HT-29 (cell line): ENCODE measurements at places on chromosomes 7 and 10.

- DNase-seq, result no peak
Measured at GRCh38 chr7:104482362-104483037, 154.1 kb downstream of the LHFPL3 start.

GRCh38 chr7:70726951-70727378, 405.0 kb upstream of the GALNT17 start:
- DNase-seq, result no peak

- no peak for DNase-seq
Measured at GRCh38 chr10:63369711-63370110, 96.1 kb downstream of the JMJD1C start.

DNA sequence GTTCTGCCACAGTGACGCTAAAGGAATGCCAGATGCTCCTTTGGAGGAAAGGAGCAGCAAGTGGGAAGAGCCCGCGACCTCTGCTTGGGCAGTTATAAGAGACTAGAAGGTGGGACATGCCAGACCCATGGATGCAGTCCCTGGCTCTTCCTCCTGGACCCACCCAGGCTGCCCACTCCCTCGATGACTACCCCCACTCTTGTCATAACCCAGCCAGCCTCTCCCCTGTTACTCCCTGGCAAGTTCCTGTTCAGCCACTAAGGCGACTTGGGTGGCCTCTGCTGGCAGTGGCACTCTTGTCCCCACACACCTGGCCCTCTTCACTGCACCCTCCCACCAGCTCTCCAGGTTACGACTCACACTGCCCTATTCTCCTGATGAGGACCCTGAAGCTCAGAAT, 33.5 kb downstream of the COL13A1 start:
- DNase-seq, result no peak

GRCh38 chr7:140051820-140052219, 10.9 kb downstream of the PARP12 start:
- DNase-seq, result no peak

- no peak for DNase-seq
Measured at GRCh38 chr10:131736321-131736980, 164.4 kb upstream of the PPP2R2D start.

GRCh38 chr7:20412032-20412431, 81.3 kb downstream of the ITGB8 start:
- DNase-seq, result no peak

GRCh38 chr7:106037489-106038176, 74.5 kb downstream of the SYPL1 start:
- DNase-seq, result no peak

- no peak for DNase-seq
Measured at GRCh38 chr7:132450188-132450587, 126.1 kb downstream of the PLXNA4 start.

GRCh38 chr7:96004578-96004977, 232.2 kb downstream of the DYNC1I1 start:
- peak; percentile 51 for DNase-seq

DNA sequence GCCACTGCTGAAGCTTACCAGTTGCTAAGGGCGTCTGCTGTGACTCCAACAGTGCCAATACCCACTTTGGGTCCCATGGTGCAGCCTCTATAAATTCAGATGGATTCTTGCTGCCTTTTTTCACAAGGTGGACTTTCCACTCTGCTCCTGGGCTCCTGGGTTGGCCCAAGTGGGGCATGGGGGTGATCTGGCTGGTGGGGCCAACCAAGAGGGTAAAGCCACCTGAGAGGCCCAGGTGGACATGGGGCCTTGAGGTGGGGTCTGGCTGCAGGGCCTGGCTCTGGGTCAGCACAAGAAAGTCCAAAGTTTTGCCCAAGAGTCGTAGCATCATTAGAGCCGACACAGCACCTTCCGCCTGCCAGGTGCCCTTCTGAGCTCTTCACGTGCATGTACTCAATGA, 105.2 kb upstream of the KDM7A start:
- no peak for DNase-seq

DNA sequence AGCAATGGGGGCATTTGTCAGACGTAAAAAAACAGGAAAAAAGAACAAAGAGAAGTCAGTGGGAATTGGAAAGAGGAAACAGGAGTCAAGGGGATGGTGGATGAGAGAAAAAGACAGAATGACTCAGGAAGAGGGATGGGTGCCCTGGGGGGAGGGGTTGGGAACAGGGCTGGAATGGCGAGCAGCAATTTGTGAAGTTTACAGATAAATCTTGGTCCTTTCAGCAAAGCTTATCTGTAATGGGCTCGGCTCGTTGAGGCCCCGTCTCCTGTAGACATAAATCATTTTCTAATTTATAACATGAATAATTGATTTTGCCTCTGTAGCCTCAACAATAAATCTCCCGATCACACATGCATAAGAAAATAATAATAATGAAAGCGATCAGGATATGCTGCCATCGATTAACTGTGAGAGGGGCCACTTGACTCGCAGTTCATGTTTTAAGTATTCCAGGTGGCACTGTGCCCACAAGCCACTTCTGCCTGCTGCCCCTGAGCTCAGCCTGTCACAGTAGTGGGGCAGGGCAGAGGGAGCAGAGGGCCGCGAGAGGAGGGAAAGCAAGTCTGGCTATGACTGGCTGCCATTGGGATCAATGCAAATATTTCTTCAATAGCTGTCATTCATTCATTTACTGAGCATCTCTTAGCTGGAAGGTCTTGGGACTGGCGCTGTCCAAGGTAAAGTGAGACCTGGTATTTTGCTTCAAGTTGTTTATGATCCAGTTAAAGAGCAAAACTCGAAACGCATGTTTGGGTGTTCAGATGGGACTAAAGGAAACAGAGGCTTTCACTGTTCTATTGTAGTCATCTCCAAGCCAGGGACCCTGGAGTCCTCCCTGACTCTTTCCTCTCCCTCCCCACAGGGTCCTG, 47.4 kb upstream of the R3HCC1L start:
- DNase-seq, result peak; percentile 1

DNA sequence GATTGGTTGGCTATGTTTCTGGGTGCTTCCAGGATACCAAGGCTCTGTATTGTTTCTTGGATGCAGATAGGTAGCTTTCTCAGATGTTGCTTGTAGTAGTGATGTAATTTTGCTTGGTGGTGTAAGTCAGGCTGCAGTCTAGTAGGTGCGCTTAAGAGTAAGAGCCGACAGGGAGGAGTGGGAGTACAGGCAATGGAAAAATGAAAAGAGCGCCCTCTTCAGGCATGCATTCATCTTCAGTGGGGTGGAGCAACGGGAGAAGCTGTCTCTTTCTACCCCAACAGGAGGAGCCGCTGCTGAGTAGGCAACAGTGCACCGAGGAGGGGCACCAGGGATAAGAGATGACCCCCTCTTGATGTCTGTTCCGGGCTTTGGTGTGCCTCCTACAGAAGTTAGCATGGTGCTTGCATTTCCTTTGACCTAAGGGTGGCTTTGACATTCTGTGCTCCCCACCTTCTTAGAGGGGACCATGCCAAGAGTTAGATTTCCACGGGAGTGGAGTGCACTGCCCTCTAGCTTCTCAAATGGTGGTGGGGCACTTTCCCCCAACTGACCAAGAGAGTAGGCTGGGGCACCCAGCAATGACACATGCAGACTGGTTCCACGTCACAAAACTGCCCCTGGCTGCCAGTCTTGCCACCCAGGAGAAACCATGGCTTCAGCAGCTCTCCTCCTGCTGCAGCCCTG, 56.1 kb downstream of the ZNF783 start:
- peak; percentile 28 for DNase-seq

- DNase-seq, result peak; percentile 93
Measured at GRCh38 chr10:132446661-132447445, 49.9 kb downstream of the PWWP2B start.

GRCh38 chr7:6563936-6564770, 12.9 kb upstream of the GRID2IP start:
- no peak for DNase-seq

- DNase-seq, result no peak
Measured at GRCh38 chr7:33730958-33731357, 174.4 kb upstream of the BMPER start.

- DNase-seq, result no peak
Measured at GRCh38 chr10:121182219-121182618, 331.1 kb downstream of the WDR11 start.

DNA sequence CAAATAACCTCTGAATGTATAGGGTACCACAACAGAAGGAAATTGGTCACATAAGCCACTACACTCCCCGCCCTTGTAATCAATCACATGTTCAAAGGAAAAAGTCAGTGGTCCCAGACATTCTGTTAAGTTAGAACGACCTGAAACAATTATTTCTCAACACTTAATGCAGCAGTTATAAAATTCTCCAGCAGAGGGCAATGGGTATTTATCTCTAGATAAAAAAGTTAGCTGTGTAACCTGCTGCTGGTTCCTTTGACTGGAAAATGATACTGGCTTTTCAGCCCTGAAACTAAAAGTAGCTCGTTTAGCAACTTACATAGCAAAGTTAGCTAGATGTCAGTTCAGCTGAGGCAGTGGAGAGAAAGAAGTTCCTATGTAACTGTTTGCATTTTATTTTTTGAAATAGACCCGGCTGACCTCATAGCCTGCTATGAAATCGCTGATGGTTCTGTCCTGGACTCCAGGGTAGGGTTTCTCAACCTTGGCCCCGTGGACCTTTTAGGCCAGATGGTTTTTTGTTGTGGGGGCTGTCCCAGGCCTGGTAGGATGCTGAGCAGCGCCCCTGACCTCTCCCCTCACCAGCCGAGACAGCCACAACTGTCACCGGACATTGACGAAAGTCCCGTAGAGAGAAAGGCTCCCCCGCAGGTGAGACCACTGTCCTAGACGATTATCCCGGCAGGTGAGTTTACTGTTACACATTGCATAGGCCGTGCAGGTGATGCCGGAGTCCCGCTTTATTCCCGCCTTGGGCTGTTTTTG, 40.2 kb upstream of the PROSER2 start:
- DNase-seq, result peak; percentile 93

- DNase-seq, result no peak
Measured at GRCh38 chr10:32379950-32380551, 33.1 kb upstream of the EPC1 start.

- DNase-seq, result no peak
Measured at GRCh38 chr7:157414702-157415096, 77.9 kb downstream of the DNAJB6 start.

- DNase-seq, result no peak
Measured at GRCh38 chr10:120360571-120360970, 96.5 kb upstream of the PLPP4 start.

DNA sequence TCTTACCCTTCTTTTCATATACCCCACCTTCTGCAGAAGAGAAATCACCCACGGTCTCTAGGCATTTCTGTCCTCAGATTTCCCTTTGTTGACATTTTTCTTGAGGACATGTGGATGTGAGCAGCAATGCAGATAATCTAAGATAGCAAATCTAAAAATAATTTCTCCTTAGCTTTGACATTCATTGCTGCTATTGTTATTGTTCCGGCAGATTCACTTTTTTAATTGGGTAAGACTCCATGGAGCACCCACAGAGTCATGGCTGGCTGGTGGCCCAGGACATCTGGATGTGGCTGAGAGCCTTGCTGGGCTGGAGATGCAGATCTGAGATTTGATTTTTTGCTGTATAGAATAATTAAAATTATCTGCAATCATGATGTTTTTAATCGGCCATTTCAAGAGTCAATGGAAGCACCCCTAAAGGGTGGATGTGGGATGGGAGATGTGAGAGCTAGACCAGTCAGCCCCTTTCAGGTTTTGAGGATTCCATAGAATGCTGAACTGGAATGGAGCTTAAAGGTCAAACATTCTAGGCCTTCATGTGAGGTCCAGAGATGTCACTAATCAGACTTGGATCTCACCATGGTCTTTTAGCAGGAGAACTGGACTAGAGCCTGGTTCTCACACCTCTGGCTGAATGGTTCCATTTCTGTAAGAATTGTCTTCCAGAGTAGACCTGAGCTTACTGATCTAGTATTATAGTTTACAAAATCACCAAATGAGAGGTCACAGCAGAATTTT, 37.5 kb downstream of the TAS2R41 start:
- DNase-seq, result no peak

DNA sequence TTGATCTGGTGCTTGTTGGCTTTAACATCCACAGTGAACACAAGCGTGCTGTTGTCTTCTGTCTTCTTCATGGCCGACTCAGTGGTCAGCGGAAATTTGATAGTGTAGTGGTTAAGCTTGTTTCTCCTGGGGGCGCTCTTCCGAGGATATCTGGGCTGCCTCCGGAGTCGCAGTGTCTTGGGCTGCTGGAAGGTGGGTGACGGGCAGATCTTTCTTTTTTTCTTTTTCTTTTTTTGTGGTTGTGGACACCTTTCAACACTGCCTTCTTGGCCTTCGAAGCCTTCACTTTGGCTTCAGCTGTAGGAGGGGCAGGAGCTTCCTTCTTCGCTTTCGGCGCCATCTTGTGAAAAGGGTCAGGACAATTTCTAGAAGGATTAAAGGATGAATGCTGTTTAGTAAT, 23.8 kb upstream of the RPA3 start:
- no peak for DNase-seq

DNA sequence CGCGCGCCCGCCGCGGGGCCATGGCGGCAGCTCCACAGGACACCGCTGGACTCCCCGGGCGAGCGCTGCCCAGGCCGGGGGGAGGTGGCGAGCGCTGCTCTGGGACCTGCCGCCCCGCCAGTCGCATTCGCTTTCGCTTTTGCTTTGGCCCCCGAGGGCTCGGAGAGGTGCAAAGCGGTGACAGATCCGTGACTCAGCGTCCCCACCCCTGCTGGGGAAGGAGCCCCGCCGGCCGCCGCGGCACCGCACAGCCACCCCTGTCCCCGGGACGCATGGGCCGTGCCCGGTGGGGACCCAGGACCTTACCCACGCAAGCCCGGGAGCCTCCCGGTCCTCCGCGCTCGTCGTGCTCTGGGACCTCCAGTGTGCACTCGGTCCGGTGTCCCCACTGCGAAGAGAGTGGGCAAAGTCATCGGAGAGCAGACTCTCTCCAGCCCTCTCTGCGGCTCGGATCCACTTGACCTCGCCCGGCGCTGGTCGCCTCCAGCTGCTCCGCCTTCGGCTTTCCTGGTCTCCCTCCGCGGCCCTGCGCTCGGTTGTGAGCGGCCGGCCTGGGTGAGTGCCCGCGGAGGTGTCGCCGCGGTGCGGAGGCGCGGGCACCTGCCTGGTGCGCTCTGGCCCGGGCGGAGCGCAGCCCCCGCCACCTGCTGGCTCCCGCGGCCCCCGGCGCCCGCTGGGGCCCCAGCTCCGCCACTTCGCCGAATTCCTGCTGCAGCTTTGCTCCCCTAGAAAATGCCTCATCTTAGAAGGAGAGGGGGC, at the start of gene IL15RA:
IL15RA (minus strand) TSS at position 73 of the 759 bp plus-strand sequence; CDS start at position 22, 51 bp downstream.
- peak; percentile 77 for DNase-seq

DNA sequence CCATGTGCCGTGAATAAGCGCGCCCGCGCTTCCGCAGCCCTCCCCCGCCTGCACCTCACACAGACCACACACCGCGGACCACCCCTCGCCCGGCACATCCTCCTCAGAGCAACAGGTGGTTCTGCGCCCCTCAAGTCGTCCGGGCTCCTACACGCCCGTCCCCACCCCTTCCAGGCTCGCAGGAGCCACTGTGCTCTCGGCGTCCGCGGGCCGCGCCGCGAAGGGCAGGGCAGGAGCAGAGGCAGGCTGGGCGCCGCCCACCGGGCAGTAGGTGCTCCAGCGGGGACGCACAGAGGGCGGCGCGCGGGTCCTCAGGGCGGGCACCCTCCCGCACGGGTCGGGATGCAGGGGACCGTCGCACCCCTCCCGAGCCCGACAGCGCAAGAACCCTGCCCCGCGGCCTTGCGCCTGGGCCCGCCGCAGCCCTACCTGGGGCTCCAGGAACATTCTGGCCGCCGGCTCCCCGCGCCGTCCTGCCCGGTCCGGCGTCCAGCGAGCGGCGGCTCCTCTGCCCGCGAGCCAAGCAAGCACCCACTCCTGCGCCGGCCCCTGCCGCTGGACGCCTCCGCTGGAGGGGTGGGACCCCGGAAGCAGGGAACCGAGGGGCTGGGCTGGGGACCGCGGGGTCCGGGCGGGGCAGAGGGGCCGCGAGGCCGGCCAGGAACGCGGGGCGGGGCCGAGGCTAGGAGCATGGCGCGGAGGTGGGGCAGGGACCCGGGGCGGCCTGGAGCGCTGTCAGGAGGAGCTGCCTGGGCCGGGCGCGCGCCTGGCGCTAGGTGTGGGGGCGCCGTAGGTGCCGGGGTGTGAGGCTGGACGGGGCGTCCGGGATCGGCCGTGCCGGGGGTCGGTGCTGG, 37.4 kb downstream of the RASGEF1A start:
- DNase-seq, result no peak
